ENCODE measurements at places on chromosomes 7 and 10. TPM values are rescaled to one million over a fixed set of nuclear protein-coding genes. Genes with fewer than 3 reads are reported as not detected.

ADARB2 gene
- total RNA-seq: not detected

CDK14 gene
- 0.05 TPM for total RNA-seq

IKZF1 gene
- 434 TPM for total RNA-seq

CYP2E1 gene
- total RNA-seq: 1.1 TPM

SPDYE2B gene
- not detected for total RNA-seq

CDC14C gene
- total RNA-seq: not detected

OPN1SW gene
- total RNA-seq: not detected

C10orf53 gene
- total RNA-seq: not detected

TBXAS1 gene
- total RNA-seq: 6.7 TPM

CUZD1 gene
- 0.34 TPM for total RNA-seq

NME8 gene
- not detected for total RNA-seq

Data from naive thymus-derived CD4-positive, alpha-beta T cell (primary cell).